ENCODE measurements at places on chromosomes 7 and 10. TPM values are rescaled to one million over a fixed set of nuclear protein-coding genes. Genes with fewer than 3 reads are reported as not detected.

ENTPD1 gene
- 41.6 TPM for total RNA-seq

GRCh38 chr7:83681200-83681778 is 32.4 kb upstream of the SEMA3E start:
- no peak for DNase-seq

TWIST1 gene
- total RNA-seq, result 2.0 TPM

GRCh38 chr7:56810466-56810865 is 321.8 kb downstream of the ZNF479 start:
- no peak for DNase-seq

DNA sequence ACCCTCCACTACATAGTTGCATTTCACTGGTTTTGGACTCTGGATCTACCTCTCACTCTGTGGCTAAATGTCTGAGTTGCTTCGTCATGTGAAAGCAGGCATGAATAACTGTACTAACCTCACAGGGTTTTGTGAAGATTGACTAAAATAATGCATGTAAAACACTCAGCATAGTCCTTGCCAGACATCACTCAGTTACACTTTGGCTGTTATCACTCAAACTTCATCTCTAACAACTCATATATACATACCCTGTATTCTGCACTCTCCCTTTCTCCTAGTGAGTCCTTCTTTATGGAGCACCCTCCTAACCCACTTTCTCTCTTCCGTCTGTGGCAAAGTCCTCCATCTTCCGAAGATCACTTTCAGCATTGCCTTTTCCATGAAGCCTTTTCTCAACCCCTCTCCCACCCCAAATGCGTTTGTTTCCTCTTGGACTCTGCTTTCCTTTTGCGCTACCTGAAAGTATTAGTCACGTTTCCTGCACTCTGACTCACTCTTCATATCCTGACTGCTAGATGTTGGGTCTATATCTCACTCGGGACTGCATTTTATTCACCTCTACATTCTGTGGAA is 72.6 kb downstream of the OSBPL3 start:
- DNase-seq, result no peak

DNA sequence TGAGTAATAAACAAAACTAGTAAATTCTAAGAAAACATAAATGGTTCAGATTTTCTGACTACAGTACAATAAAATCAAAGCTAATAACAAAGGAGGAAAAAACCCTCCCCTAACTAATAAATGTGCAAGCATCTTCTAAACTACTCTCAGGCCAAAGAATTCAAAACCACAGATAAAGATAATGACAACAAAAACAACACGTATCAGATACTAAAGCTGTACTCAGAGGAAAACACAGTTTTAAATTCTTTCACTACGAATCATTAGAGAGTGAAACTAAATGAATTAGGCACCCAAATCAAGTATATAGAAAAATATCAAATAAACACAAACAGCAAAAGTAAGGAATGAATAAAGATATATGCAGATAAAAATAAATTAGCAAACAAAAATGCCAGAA is 200.9 kb downstream of the TEX36 start:
- DNase-seq, result no peak

DNA sequence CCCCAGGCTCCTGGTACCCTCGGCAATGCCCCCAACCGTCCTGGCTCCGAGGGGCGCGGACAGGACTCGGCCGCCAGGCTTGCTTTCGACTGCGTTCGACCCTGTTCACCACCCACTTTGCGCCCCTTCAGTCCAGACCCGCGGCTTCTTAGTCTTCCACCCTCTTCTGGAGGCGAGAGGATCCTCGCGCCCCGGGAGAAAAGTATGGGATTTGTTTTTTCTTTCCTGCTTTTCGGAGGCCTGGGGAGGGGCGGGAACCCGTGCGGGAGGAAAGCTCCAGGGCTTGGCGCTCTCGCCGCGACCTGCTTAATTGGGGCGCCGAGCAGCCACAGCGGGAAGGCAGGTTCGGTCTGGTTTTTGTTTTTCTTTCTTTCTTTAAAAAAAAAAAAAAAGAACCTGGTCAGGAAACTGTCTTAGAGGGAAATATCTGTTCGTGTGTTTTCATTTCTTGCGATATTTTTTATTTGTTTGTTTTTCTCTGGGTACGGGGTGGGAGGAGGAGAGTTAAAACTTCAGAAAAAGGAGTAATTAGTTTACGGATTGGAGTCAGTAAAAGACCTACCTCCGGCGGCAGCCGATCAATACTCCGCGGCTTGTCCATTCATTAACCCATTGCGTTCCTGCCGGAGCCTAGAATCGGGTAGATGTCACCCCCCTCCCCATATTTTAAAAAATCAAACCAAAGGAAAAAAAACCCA is 1.6 kb downstream of the EMX2 start:
- peak; percentile 2 for DNase-seq

DNA sequence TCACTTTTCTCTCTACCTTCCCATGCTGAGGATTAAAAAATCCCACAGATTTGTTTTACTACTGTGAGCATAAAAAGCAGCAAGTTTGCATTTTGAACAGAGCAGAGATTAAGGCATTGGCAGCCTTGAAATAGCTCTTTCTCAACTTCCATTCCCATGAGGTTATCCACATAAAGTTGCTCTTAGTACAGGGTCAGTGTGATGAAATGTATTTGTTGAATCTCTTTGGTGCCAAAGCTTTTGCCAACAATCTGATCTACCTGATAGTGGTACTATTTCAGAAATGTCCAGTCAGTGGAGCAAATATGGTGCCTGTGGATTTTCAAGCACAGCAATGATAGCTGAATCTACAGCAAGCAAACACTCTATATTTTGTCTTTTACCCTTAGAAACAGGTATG is 254.8 kb downstream of the INHBA start:
- DNase-seq, result no peak

DNA sequence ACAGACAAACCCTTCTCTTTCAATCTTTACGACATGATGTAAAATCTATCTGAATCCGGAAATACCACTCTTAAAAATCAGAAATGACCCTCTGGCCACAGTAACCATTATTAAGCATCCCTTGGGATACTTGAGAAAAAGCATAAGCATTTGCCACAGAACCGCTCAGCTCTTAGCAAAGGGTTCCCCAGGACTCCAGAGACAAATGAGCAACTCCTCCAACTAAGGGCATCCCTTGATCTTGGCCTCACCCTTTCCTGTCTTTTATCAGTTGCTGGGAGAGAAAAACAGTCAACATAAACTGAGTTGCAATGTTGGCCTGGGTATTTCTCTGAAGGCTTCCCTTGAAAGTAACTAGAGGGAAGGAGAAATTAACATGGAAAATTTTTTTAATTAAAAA is 3.5 kb downstream of the PDLIM1 start:
- no peak for DNase-seq

PDZD7 gene
- 0.53 TPM for total RNA-seq

DNA sequence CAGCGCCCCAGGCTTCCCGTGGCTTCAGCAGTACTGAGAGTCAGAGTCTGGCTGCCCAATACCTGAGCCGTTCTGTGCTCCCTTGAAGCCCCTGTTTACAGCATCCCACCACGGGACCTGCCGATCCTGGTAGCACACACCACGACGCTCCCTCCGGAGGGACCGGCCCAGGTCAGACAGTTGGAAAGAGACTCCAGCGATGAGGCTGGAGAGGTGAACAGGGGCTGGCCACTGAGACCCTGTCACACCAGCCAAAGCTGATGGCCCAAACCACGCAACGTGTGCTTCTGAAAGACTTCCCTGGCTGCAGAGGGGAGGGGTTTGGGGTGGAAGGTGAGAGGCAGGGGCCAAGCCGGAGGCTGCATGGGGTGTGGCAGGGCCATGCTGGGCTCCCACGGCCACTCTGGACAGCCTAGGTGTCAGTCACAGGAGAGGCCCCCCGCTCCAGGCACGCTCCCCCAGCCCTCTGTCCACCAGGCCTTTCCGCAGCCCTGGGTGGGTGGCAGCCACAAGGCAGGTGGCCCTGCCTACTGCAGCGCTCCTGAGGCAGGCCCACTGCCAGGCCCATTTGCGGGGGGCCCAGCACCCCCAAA is 140.2 kb upstream of the CHST15 start:
- DNase-seq, result no peak

UFSP1 gene
- total RNA-seq, result 0.53 TPM

EXOC4 gene
- total RNA-seq, result 27.1 TPM

SLC13A4 gene
- total RNA-seq, result 0.21 TPM

MNX1 gene
- total RNA-seq, result not detected

GRCh38 chr10:18260310-18260922 is 120.2 kb downstream of the CACNB2 start:
- no peak for DNase-seq

DNA sequence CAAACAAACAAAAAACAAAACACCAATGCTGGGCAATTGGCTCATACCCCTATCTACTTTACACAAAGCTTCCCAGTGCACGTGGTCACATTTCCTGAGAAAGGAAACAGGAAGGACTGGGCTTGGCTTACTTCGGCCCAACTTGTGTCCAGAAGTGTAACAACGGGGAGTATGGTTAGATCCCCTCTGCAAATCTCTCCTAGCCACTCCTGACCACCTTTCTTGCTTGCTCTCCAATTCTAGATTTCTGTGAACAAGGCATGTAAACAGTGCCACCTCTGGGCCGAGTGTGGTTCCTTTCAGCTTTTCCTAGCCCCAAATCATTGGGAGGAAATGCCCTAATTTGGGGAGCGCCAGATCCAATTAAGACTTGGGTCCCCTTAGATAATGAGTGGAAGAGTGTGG is 21.0 kb upstream of the FRAT2 start:
- no peak for DNase-seq

DNA sequence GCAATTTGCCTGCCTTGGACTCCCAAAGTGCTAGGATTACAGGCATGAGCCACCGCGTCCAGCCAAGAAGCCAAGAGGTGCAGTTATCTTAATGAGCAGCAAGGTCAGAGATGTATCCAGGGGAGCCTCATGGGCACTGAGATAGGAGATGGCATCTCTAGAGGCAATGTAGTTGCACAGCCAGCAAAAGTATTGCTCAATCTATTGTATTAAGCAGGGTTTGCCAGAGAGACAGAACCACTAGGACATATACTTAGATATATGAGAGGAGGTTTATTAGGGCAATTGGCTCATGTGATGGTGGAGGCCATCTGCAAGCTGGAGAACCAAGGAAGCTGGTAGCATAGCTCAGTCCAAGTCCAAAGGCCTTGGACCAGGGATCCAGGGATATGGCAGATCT is 16.3 kb upstream of the VPS26A start:
- no peak for DNase-seq

- DNase-seq, result no peak
These were observed 62.7 kb downstream of the ARID5B start for GRCh38 chr10:61964059-61964709.

OR2A12 gene
- total RNA-seq, result not detected

MLXIPL gene
- total RNA-seq, result 297 TPM

GRCh38 chr10:132454296-132455198 is 57.5 kb downstream of the PWWP2B start:
- no peak for DNase-seq

ABCF2 gene
- total RNA-seq, result 85.3 TPM

KCNH2 gene
- not detected for total RNA-seq

- DNase-seq, result no peak
These were observed 82.8 kb upstream of the CPXM2 start for GRCh38 chr10:123974406-123974805.

HOGA1 gene
- 2.6 TPM for total RNA-seq

PITX3 gene
- total RNA-seq, result not detected

CYP3A7 gene
- total RNA-seq, result not detected

- DNase-seq, result no peak
These were observed 119.4 kb upstream of the MEOX2 start for GRCh38 chr7:15805891-15806290.

DNA sequence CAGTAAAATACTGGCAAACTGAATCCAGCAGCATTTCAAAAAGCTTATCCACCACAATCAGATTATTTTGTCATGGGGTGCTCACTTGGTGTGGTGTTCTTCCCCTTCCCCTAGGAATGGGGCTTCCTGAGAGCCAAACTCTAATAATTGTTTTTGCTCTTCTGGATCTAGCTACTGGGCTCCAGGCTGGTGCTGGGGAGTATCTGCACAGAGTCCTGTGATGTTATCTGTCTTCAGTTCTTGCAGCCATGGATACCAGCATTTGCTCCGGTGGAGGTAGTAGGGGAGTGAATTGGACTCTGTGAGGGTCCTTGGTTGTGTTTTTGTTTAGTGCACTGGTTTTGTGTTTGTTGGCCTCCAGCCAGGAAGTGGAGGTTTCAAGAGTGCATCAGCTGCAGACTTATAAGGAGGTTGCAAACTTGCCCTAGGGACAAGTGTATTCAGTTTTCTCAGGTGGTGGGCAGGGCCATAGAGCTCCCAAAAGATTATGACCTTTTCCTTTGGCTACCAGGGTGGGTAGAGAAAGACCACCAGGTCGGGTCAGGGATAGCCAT is 308.5 kb upstream of the MAGI2 start:
- DNase-seq, result no peak
